HS-5 (cell line): ENCODE measurements at places on chromosomes 5 and 9.
A peak's percentile ranks its signal among the peaks of the same experiment; 100 is the strongest.

DNA sequence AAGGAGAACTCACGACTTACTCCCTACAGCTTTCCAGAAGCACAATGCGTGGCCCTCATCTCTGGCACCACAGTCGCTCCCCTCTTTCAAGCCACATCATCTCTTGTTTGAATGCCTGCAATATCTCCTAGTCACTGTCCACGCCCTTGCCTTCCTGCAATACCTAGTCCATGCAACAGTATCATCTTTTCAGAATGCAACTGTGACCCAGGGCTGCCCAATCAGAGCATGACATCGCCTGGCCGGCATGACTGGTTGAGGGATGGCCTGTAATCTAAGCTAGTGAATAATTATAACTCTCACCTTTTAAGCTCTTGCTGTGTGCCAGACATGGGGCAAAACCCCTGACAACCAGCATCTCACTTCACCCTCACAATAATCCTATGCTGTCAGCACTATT lies 52.5 kb upstream of the CPEB4 start:
- no peak for DNase-seq

GRCh38 chr5:87076931-87077330 lies 190.8 kb upstream of the RASA1 start:
- DNase-seq = peak; percentile 6

GRCh38 chr9:16627967-16628366 lies 242.5 kb downstream of the BNC2 start:
- peak; percentile 78 for DNase-seq

- DNase-seq = peak; percentile 75
Observed at GRCh38 chr5:107555425-107556090, 115.2 kb downstream of the EFNA5 start.

DNA sequence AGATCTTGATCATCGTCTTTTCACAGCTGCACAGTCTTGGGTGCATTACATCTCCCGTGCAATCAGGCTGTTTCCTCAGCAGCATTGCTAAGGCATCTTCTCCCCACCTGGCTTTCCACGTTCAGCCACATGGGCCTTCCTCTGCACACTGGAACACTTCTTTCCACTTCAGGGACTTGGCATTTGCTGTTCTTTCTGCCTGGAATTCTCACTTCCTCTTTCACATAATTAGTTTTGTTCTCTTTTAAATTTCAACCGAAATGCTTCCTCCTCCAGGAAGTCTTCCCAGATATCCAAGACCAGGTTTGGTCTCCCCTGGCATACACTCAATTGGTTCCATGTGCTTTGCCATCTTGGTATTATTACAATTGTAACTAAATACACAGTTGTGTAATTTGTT lies 43.8 kb downstream of the WHRN start:
- DNase-seq = no peak

DNA sequence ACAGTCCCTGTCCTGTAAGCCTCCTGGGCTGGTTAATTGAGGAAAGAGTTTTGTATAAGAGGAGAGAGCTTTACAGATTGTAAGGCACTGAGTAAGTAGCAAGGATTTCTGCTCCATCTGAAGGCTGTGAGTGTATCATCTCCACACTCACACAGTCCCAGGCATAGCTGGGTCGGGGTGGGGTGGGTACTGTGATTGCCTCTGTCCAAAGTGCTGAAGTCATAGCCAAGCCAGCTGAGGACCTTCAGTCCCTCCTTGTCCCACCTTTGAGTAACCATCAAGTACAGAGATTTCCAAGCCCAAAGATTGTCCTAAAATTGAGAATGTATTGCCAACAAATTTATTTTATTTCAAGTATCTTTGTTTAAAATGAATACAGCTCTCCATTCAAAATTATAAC lies 5.5 kb upstream of the DNAJB5 start:
- DNase-seq = no peak

- DNase-seq = no peak
Observed at GRCh38 chr5:79236362-79236969, 535 bp downstream of the JMY start.

- DNase-seq = no peak
Observed at GRCh38 chr9:96241391-96241809, 60.6 kb downstream of the HSD17B3 start.

GRCh38 chr9:91066856-91067255 lies 265.2 kb downstream of the SYK start:
- no peak for DNase-seq

GRCh38 chr5:112779531-112779930 lies 41.8 kb downstream of the APC start:
- DNase-seq = peak; percentile 65

- DNase-seq = no peak
Observed at GRCh38 chr5:135053278-135053677, 19.2 kb upstream of the PITX1 start.

DNA sequence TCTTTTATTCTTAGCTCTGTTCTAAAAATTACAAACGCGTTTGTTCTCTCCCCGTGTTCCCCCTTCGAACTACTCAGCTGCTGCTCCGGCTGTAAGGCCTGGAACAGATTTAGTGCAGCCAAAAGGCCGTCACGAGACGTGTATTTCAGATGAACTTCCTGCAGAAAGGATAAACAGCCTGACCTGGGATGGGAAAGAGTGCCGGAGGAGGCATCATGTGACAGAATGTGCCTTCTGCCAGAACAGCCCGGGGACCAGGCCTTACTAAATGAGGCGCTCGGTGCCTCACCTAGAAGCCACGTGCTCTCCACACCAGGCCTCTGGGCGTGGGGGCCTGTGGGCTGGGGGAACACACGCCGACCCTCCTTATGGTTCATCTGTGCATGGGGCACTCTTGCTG lies 94.7 kb downstream of the PPARGC1B start:
- no peak for DNase-seq

DNA sequence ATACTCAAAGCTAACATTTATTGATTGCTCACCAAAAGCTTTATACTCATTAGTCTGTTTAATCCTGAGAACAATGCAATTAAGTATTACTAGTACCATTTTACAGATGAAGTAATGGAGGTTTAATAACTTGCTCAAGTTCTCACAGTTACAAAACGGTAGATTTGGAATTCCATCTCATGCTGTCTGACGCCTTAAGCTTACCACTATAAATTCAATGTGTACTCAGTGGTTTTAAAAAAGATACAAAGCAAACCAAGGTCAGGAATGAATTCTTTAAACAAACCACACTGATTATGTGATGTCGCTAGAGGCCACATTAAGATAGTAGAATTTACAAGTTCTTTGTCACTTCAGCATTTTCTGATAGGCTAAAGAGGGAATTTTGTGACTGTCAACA lies 1.2 kb upstream of the C5orf63 start:
- no peak for DNase-seq

- no peak for DNase-seq
Observed at GRCh38 chr5:158124606-158125316, 265.8 kb upstream of the CLINT1 start.

- no peak for DNase-seq
Observed at GRCh38 chr9:122060481-122060880, 32.6 kb downstream of the TTLL11 start.

DNA sequence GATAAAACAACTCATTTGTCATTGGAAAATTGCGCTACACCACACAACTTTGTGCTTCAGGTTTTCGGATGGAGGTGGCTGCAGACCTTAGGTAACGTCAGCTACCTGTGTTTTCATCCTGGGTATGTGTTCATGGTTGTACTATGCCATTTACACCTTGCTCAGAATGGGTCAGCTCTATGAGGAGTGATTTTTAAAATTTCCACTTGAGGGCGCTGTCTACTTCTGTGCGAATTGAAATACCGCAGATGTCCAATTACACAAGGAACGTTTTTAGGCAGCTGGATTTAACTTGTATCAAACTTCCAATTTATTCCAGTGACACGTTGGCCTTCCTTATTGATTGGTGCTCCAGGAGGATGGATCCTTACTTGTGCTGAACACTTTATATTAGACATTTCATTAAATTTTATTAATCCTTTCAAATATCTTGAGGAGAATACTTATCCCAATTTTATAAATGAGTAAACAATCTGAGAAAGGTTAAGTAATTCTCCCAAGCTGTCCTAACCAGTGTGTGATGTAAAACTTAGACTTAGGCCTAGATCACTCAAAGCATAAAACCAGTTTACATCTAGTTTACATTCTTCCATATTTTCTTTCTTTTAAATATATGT lies 23.4 kb downstream of the DMRTA1 start:
- peak; percentile 13 for DNase-seq

- DNase-seq = no peak
Observed at GRCh38 chr5:56050551-56051255, 55.9 kb upstream of the IL6ST start.

GRCh38 chr5:67211926-67212325 lies 15.3 kb upstream of the CD180 start:
- DNase-seq = peak; percentile 60

DNA sequence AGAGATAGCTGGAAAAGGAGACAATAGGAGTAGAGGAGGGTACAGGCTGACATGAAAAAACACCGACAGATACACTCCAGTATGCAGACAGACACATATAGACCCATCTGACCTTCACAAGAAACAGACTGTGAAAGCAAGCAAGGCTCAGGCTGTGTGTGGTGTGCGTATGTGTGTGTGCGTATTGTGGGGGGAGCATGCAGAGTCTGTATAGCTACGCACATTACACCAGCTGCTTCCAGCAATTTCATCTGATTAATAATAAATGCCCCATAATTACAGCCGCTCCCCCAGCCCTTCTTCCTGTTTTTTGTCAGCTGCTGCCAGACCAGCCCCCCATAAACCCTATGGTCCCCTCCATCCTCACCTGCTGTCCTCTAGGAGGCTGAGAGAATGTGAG lies 6.7 kb downstream of the CNTFR start:
- DNase-seq = no peak

- no peak for DNase-seq
Observed at GRCh38 chr5:155332618-155333017, 319.1 kb downstream of the KIF4B start.

DNA sequence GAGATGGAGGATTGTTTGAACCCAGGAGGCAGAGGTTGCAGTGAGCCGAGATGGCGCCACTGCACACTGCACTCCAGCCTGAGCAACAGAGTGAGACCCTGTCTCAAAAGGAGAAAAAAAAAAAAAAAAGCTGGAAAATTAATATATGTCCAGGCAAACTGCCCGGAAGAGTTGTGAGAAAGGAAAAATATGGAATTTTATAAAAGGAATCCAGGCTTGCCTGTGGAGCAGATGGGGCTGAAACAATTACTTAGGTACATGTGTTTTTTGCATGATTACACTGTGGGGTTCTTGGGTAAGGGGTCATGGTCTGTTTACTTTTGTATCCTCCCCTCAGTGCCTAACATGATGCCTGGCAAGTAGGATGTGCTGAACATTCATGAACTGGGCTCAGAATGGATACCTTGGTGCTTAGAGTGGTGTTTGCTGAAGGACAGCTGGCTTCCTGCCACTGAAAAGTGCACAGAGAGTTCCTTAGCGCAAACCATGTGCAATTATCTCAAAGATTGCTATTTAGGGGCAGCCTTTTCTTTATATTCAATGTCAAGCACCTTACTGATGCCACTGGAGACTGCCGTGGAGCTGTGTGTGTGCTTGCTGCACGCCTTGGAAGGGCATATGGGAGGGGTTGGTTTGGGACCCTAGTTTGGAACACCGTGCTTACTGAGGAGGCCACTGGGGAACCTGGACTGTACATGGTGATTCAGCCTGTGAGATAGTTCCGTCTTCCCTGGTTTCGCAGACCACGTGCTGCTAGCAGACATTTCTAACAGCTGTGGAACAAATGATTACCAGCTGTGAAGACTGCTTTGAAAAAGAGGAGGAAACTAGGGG lies 78.4 kb downstream of the MAP1B start:
- DNase-seq = no peak

DNA sequence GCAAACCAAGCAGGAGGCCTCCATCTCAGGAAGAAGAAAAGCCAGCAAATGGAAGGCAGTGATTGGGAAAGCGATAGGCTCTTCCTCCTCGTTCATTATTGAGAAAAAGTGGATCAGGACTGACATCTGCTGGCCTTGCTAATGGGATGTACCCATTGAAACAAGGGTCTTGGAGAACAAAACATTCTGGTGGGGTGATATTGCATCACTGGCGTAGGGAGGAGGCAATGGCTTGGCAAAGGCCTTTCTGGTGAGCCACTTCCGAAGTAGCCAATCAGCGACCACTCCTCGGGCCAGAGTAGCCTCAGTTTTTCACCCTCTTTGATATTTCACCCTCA lies 86.7 kb upstream of the NFIB start:
- DNase-seq = peak; percentile 61

DNA sequence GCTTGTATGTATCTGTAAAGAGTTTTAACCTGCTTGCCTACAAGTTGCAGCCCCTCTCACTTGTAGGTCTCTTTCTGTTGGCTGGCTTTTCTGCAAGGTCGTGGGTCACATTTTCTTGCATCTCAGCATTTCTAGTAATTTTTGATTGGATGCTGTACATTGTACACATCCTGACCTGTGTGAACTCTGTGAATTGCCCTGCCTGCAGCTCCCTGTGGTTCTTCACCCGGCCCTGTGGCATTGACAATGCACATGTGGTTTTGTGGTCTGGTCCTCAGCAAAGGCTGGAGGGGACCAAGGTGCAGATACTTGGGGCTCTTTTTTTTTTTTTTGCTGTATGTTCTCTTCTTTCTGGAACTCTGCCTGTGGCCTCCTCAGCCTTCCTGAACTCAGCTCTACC lies 53.6 kb downstream of the WNK2 start:
- DNase-seq = no peak

DNA sequence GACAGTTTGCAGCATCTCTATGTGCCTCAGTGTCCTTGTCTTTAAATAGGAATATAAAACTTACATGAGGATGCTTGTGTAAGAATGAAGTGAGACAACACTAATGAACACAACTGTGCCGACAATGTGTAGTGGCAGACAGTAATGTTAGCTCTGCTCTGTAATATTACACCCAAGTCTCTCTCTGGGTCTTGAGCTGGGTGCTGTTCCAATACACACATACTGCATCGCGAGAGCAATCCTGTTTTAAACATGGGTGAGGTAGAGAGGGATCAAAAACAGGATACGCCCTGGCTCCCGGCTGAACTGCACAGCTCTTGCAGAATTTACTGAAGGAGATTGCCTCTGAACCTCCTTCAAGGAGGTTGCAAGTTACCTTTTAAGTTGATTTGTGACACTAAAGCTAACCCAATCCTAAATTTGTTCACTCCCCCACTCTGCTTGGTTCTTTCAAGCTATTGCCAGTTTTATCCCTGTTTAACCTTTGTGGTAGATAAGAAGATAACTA lies 155.2 kb upstream of the ISL1 start:
- no peak for DNase-seq

- DNase-seq = no peak
Observed at GRCh38 chr9:116943970-116944369, 256.9 kb downstream of the TRIM32 start.

- peak; percentile 85 for DNase-seq
Observed at GRCh38 chr9:115104908-115105307, 13.0 kb downstream of the TNC start.

GRCh38 chr9:36150574-36151315 lies 14.2 kb downstream of the GLIPR2 start:
- DNase-seq = no peak

- no peak for DNase-seq
Observed at GRCh38 chr5:40503439-40503838, 176.3 kb upstream of the PTGER4 start.

- no peak for DNase-seq
Observed at GRCh38 chr5:127077366-127077765, 4.1 kb upstream of the C5orf63 start.
